ENCODE measurements at places on chromosomes 5 and 9.

DNA sequence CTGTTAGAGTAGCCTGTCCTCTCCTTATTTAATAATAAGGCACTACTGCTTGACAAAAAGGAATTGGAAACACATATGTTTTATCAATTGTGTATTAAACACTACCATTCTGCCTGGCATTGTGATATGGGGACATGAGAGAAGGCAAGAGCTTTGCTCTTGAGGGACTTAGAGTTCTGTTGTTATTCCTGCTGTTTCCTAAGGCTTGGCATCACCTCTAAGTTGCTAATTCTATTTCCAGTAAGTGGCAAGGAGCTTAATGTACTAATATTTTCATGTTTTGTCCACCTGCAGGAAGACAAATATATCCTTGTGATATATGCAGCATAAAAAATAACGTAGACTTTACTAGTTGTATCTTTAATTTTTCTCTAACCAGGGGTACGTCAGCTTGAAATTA is 12.6 kb downstream of the HMGCR start:
- DNase-seq = no peak

DNA sequence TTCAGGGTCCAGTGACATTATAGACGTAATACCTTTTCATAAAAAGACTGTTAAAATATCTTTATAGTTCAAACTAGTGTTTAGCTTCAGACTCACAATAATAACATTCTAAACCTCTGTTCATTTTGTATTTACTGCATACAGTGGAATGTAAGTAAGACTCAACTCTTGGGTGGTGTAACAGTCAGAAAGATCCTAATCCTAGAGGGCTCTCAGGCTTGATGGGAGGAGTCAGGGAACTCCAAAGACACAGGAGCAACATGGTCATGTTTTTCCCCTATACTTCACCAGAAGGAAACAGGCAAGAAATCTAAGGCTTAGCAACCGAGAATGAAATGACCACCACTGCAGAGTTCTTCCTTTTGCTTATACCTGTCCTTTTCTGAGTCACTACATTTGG is 82.6 kb downstream of the MRPS27 start:
- DNase-seq = no peak

DNA sequence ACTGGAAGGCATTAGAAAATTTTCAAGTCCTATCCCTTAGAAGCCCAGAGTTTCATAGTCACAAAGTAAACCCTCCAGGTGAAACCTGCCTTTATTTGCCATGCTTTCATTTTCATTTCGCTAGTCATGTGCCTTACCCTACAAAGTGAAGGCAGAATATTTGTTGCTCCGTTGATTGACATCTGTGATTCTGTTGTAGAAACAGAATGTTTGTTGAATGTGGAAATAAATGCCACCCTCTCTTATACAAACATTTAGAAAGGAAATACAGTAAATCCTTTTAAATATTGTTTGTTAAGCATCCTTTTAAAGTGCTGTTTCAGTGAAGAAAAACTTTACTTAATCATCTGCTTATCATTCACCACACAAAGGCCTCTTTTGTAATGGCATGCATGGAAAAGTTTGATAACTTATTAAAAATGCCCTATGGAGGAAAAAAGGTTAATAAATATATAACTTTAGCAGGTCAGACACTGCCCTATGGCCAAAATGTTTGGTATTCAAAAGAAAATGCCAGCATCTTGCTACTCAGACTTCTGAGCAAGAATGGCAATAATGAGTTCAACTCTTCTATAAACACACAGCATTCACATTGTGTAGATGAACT is 34.3 kb upstream of the CAST start:
- DNase-seq = no peak

GRCh38 chr5:83199126-83199525 is 121.8 kb downstream of the XRCC4 start:
- no peak for DNase-seq

- no peak for DNase-seq
These were observed 538 bp downstream of the PRRT1B start for GRCh38 chr9:131545786-131546335.

DNA sequence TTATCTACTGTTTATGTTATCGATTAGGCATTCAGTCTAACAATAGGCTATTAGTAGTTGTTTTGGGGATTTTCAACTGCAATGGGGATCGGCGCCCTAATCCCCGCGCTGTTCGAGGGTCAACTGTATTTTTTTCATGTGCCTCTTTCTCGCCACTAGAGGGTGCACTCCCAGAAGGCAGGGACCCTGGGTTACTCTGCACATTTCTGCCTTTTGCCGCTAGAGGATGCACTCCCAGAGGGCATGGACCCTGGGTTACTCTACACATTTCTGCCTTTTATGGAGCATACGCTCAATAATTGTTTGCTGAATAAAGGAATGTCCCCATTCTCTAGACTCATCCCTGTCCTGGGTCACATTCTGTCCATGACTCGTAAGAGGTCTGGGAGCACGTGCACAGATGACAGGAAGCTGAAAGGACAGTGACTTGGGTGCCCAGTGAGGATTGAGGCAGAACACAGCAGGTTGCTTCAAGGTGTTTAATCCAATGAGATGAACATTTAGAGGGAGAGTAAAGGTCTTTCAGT is 27.9 kb upstream of the RECK start:
- peak; percentile 17 for DNase-seq

GRCh38 chr5:169647566-169647965 is 10.5 kb downstream of the DOCK2 start:
- DNase-seq = no peak

DNA sequence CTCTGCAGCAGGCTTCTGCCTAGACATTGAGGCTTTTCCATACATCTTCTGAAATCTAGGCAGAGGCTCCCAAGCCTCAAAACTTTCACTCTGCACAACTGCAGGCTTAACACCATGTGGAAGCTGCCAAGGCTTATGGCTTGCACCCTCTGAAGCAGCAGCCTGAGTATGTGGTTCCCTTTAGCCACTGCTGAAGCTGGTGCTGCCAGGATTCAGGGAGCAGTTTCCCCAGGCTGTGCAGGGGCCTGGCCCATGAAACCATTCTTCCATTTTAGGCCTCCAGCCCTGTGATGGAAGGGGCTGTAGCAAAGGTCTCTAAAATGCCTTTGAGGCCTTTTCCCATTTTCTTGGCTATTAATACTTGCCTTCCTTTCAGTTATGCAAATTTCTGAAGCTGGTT is 680.3 kb upstream of the FTMT start:
- DNase-seq = no peak

DNA sequence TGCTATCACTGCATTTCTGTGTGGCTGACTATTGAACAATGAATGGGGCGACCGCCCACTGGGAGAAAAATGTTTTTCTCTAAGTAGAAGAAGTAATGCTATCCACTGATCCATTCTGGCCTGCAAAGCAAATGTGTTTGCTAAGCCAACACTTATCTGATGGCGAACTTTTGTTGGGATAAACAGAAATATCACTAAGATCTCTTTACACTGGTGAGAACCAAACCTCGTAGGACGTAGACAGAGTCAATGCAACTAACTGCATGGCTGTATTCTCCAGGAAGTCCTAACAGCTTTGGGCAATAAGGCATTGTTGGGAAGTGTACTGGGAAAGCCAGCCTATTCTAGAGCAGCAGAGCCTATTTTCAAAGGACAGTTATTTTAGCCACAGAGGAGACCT is 77.7 kb downstream of the ANKH start:
- no peak for DNase-seq

DNA sequence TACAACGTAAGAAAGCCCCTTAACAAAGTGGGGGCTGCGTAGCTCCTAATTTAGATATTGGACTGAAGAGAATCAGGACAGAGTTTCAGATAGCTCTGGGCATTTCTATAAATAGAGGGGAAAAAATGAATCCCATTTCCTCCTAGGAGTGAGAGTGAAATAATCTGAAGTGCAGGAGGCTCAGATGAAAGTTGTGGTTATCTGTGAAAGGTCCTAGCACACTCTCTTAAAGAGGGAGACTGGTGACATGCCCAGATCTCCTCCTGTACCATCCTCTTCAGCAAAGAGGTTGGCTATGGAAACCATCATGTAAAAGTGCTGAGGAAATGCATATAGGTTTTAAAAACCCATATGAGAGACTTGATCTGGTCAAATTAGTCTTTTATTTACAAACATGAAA is 143.4 kb downstream of the GABRB2 start:
- DNase-seq = no peak

All from activated naive CD8-positive, alpha-beta T cell treated with anti-CD3 and anti-CD28 coated beads, Interleukin-2, amount 50 U/mL, for 16 hours (primary cell).